ENCODE measurements at places on chromosomes 7 and 10.

DNA sequence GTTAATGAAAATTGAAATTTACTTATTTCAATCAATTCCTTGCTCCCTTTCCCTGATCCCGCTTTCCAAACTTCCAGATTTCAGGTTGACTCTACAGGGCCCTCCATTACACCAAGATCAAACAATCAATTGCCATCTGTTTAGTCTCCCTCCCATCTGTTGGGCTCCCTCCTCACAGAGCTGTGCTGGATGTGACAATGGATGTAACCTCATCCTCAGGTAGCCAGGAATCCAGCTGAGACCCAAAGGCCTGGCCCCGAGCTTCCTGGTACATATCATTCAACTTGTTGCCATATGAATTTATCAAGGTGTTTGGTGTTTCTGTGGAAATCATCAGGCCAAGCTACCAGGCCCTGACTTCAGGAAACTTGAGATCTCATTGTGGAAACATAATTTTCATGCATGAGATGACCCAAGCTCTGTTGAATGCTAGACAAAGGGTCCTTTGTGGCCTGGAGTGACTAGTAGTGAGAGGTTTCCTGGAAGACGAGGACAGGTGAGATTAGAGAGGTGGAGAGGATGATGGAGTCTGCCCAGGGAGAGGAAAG, 148.6 kb upstream of the PDE1C start:
- no peak for DNase-seq

- DNase-seq: no peak
Measured at GRCh38 chr10:31754803-31755624, 173.6 kb downstream of the ARHGAP12 start.

- DNase-seq: no peak
Measured at GRCh38 chr10:121747163-121747775, 149.0 kb upstream of the FGFR2 start.

DNA sequence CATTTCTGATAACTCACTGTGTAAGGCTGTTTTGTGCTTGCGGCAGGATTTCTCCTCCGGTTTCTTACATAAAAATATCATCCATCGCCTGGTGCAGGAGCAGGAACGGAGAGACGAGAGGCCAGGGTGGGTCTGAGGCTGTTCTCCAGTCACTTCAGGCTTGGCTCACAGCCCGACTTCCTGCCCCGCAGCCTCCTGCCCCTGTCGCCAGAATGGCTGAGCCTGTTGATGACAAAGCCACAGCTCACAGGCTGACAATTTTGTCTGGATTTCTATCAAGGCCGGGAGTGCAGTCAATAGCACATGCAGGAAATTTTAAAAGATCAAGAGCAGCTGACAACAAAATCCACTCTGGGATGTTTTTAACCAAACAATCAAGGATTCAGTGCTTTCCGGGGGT, 229.7 kb upstream of the ZNF32 start:
- DNase-seq: no peak
